ENCODE measurements at places on chromosomes 1 and 21.

DNA sequence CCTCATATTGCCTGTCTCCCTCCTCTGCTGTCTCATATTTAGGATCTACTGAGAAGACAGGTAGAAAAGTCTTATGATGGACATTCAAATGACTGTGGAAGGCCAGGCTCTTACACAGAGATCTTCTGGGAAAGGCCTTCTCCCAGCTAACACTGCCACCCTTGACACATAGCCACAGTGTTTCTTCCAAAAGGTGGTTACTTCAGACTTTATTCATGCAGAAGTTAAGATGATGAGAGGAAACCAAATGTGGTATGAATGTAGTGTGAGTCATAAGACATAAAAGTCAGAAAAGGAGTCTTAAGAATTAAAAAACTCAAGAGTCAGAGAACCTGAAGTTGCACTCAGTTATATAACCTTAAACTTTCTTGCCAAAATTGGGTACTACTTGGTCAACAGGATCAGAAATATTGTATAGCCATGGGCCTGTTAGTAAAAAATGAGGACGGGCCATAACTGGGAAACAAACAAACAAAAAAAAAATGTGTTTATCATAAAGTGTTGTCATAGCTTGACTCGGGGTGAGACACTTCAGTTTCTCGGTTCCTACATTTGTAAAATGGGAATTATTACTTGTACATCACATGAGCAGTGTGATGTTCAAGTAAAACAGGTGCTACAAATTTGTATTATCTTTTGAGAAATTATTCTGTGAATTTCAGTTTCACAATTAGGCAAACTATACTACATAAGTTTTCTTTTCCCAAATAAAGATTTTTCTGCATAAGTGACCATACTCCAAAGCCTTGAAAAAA, 1.2 kb upstream of the DENND1B start:
- no peak for DNase-seq

DNA sequence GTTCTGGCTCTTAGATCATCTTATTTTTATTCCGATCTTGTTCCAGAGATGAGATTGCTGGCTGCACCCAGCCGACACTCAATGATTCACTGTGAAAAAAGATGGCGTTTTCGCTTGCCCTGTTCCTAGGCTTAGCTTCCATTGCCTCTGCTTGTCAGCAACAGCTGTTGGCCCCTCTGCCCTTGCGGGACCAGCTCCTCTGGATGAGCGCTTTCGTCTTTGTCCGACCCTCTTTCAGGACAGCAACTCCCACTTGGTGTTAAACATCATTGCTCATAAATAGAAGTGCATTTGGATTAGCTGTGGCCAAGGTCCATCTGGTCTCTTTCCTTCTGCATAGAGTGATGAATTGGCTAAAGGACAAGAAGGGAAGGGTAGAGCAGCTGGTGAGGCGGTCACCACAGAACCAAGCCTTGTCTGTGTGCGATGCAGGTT, 43.5 kb upstream of the SCCPDH start:
- no peak for DNase-seq

GRCh38 chr1:45205011-45205909, 1.1 kb downstream of the ZSWIM5 start:
- peak; percentile 37 for DNase-seq

- no peak for DNase-seq
Observed at GRCh38 chr1:90509225-90510048, 207.7 kb downstream of the BARHL2 start.

DNA sequence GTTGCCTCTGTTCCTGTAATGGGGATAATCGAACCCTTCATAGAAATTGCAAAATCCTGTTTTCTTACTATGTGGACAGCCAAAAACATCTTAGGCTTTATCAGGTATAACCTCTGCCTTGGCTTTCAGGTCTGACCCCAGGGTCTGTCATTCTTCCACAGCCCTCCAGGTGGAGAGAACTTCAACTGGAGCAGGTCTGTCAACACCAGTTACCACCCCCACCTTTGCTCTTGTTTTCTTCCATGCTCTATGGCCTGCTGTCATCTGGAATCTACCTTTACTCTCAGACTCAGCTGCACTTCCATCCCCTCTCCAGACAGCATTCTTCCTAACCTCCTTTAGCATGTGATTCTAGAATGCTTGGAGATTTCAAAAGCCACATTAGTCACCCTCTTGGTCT, 10.4 kb upstream of the GJA9 start:
- DNase-seq = no peak

DNA sequence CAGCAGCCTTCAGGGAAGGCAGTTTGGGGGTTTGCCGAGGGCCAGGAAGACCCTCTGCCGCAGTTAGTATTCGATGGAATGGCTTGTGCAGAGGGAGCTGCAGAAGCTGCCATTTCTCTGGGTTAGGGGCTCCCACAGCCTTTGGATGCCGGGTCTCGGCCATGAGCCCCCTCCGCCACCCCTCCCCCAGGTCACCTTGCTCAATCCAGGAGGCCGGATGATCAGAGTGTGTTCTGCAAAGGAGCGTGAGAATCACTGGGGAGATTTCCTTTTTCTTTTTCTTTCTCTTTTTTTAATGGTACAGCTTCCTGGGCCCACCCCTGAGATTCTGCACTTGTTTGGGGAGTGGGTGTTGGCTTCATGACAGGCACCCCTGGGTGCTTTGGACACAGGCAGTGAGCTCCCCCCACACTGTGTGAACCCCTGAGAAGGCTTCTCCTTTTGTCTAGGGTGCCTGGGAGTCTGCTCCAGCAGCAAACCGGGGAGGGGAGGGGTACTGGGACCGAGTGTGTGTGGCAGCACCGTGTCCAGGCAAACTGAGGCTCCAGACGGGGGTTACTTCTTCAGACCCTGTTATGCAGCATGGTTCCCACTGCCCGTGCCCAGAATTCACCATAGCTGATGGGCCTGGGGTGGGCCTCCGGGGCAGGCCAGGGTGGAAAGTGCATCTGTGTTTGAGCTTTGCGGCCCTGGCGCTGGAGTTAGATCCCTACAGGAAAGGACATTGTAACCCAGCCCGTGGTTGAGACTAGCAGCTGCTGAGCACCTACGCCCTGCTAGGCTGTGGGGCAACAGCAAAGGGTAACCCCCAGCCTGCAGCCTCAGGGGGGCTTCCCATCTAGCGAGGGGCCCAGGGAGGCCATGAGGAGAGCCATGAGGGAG, 18.5 kb downstream of the TNFRSF1B start:
- DNase-seq = no peak

- no peak for DNase-seq
Observed at GRCh38 chr1:174626031-174627025, 178.6 kb downstream of the GPR52 start.

GRCh38 chr1:207454046-207454964, at the start of gene CR2:
Gene CR2 (plus strand): TSS chr1:207454328. CDS start chr1:207454419, 91 bp downstream.
- DNase-seq = no peak

DNA sequence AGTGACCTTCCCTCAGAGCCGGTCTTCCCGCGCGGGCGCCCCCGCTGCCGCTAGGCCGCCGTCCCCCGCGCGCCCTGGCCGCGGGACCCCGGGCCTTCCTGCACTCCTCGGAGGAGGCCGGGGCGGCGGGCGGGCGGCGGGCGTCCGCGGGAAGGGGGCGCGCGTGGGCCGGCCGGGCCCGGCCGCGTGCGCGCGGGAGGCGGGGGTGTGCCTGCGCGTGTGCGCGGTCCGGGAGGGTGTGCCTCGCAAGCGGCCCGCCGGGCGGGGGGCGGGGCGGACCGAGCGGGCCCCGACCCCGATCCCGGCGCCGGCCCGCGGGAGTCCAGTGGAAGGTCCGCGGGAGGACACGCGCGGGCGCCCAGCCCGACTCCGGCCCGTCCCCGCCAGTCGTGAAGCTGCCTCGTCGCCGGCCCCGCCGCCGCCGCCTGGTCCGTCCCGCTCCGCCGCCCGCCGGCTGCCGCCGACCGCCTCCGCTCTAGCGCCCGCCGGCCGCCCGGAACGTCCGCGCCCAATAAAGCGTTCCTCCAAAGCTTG, 438 bp downstream of the MRPS6 start:
- no peak for DNase-seq

DNA sequence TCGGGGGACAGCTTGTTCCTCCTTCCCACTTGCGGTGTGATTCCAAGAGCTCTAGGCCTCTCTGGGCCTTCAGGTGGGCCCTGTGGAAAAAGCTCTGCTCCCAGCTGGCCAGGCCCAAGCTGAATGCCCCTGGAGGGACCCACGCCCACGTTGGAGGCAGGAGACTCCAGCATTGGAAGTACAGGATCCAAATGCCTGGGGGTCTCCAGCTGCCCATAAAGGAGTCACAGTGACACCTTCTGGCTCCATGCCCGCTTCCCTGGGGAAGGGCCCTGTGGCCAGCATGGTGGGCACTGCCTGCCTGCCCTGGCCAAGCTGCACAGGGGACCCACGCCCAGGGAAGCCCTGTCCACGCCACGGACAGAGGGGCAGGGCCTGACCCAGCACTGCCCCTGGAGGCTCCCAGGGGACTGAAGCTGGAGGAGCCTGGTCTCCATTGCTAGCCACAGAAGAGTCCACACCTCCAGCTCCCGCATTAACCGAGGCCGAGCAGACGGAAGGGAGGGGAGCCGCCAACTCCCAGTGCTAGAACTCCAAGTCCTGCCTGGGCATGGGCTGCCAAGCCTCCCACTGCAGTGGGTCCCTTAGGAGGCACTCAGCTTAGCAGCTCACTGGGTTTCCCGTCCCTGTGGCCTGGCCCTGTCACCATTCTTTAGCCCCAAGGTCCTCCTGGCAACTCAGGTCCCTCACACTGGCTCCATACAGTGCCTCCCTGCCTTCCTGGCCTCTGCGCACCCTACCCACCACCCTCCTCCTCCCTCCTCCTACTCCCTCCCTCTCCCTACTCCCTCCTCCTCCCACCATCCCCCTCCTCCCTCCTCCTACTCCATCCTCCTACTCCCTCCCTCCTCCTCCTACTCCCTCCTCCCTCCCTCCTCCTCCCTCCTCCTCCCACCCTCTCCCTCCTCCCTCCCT, 41.9 kb downstream of the WNT9A start:
- no peak for DNase-seq

DNA sequence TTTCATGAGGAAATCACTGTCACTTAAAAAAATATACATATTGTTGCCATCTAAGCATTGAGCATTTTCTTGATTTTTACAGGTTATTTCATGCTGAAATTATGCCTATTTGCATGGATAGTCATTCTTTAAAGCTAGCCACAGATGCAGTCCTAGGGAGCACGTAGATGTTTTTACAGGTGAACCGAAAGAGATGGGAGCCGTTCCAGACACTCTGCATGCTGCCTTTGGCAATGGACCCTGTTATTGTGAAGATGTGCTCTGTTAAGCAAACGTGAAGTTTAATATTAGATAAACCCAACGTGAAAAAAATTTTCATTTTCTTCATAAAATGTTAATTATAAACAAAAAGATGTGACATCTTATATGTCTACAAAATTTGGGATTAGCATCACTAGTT, 7.1 kb downstream of the PROX1 start:
- DNase-seq = no peak

GRCh38 chr1:53644909-53645689, 93.9 kb downstream of the GLIS1 start:
- DNase-seq = no peak

GRCh38 chr1:218760601-218761570, 412.8 kb upstream of the LYPLAL1 start:
- DNase-seq = no peak

DNA sequence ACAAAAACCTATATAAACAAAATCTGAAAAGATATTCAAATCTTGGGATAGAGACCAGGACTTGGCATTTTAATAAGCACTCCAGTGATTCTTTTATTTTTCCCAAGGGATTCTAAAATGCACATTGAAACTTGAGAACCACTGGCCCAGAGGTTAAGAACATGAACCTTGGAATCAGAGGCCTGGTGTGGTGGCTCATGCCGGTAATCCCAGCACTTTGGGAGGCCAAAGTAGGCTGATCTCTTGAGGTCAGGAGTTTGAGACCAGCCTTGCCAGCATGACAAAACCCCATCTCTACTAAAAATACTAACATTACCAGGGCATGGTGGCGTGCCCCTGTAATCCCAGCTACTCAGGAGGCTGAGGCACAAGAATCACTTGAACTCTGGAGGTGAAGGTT, 12.9 kb upstream of the CEP85 start:
- DNase-seq = no peak

DNA sequence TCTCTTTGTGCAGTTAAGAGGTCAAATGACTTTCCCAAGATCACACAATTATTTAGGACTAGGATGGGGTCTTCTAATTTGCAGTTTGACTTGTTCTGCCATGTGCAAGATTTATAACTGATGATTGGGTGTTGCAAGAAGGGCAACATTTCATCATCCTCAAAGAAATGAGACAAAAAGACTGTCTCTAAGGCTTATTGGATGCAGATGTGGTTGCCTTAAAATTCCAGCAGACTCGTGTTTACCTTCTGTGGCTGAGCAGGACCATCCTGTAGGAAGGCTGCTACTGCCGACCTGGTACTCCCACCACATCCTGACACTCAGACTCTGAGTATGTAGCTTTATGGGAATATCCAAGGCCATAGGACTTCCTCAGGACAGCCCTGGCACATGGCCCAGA, 99.9 kb upstream of the SGIP1 start:
- DNase-seq = no peak

DNA sequence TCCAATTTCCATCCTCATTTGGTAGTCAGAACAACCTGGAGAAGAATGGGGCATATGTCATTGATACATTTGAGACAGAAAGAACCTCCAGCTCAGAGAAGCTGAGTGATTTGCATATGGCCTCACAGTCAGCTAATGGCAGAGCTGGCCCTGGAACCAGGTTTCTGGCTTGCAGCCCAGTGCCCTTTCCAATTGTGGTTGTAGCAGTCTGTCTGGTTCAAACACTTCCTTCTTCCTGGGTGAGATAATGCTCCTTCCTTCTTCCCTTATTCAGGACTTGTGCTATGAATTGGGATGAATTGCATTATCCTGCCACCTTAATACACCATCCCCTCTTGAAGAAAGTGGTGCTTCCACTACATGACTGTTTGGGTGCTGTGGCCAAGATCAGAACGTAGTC, 24.2 kb downstream of the SLC5A9 start:
- DNase-seq = peak; percentile 14

- no peak for DNase-seq
Observed at GRCh38 chr1:184150776-184151531, 99.4 kb downstream of the TSEN15 start.

- no peak for DNase-seq
Observed at GRCh38 chr1:99674115-99675064, 28.5 kb downstream of the PALMD start.

GRCh38 chr1:44723496-44724295, 7.3 kb downstream of the RNU5D-1 start:
- no peak for DNase-seq

- no peak for DNase-seq
Observed at GRCh38 chr1:19336543-19336942, 24.4 kb downstream of the SLC66A1 start.
